ENCODE measurements at places on chromosomes 3 and 15. TPM values are rescaled to one million over a fixed set of nuclear protein-coding genes. Genes with fewer than 3 reads are reported as not detected.

NIT2 gene
- total RNA-seq, result 30.1 TPM

- no peak overlapping the region for H3K4me3 ChIP-seq
- peaks cover 21% of the 10 kb centered on the region for H3K27me3 ChIP-seq
- no peaks in the 10 kb centered on the region for H3K36me3 ChIP-seq
- H3K4me1 ChIP-seq, result peaks cover 2% of the 10 kb centered on the region
- no peak overlapping the region for H3K27ac ChIP-seq
These were observed 127.0 kb upstream of the CCDC54 start for GRCh38 chr3:107250221-107250620.

ADAMTSL3 gene
- total RNA-seq, result not detected

GRCh38 chr3:21447476-21448151 lies 303.4 kb downstream of the ZNF385D start:
- no peak overlapping the region for H3K4me3 ChIP-seq
- H3K27me3 ChIP-seq, result no peaks in the 10 kb centered on the region
- no peak for DNase-seq
- H3K36me3 ChIP-seq, result no peaks in the 10 kb centered on the region

CDHR4 gene
- total RNA-seq, result not detected

- H3K27ac ChIP-seq, result no peak overlapping the region
- H3K4me1 ChIP-seq, result peaks cover 3% of the 10 kb centered on the region
- no peaks in the 10 kb centered on the region for H3K27me3 ChIP-seq
- no peak for DNase-seq
- no peak overlapping the region for H3K4me3 ChIP-seq
These were observed 73.9 kb downstream of the TTBK2 start for GRCh38 chr15:42846647-42847046.

CSNK1G1 gene
- 25.5 TPM for total RNA-seq

DNA sequence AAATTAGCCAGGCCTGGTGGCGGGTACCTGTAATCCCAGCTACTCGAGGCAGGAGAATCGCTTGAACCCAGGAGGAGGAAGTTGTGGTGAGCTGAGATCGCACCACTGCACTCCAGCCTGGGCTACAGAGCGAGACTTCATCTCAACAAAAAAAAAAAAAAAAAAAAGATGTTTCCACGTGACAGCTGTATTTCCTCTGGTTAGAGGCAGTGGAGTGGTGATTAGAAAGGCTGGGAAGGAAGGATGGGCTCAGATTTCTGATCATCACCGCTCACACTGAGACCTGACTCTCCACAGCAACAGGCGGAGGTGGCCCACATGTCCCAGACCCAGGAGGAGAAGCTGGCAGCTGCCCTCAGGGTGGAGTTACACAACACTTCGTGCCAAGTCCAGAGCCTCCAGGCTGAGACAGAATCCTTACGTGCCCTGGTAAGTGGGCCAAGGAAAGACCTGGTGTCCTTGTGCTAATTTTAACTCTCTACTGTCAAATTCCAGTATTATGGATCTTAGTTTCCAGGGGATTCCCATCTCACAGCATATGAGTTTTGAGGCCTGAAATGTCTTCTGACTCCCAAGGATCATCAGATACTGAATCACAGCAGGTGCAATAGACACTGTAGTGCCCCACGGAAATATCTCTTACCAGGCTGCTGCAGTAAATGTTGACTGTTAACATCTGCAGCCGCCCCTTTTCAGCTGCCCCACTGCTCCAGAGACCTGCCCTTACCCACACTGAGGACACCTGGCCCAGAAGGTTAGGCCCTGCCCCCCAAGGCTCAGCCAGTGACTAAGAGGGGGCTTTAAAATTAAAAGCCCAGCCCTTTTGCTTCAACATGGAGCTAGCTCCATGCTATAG lies 66.9 kb downstream of the BFSP2 start:
- no peak overlapping the region for H3K27ac ChIP-seq
- no peak overlapping the region for H3K4me3 ChIP-seq
- H3K4me1 ChIP-seq, result peaks cover 2% of the 10 kb centered on the region
- no peaks in the 10 kb centered on the region for H3K27me3 ChIP-seq
- no peak for DNase-seq

CYP19A1 gene
- total RNA-seq, result 1.1 TPM

LRRC2 gene
- 0.52 TPM for total RNA-seq

DNA sequence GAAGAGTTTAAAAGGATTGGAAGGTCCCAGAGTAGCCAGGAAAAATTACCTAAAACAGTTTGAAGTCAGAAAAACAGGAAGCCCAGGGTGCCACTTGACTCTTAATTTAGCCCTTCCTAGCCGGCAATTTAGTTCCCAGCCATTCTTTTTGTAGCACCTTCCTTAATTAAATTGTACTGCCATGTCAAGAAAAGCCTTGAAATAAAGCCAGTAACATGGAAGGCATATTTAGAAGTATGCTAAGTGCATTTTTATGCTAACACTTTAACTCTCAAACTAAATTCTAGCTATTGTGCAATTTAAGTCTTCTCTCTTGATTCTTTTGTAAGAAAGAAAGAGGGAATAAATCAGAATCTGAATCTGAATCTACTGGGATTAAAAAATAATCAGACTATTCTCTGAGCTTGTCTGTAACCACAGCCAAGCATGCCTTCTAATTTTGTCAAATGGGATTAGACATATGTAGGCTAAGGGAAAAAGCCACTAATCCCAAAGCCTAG lies 43.2 kb downstream of the MAP3K13 start:
- H3K27ac ChIP-seq, result no peak overlapping the region
- no peak overlapping the region for H3K4me3 ChIP-seq

DNA sequence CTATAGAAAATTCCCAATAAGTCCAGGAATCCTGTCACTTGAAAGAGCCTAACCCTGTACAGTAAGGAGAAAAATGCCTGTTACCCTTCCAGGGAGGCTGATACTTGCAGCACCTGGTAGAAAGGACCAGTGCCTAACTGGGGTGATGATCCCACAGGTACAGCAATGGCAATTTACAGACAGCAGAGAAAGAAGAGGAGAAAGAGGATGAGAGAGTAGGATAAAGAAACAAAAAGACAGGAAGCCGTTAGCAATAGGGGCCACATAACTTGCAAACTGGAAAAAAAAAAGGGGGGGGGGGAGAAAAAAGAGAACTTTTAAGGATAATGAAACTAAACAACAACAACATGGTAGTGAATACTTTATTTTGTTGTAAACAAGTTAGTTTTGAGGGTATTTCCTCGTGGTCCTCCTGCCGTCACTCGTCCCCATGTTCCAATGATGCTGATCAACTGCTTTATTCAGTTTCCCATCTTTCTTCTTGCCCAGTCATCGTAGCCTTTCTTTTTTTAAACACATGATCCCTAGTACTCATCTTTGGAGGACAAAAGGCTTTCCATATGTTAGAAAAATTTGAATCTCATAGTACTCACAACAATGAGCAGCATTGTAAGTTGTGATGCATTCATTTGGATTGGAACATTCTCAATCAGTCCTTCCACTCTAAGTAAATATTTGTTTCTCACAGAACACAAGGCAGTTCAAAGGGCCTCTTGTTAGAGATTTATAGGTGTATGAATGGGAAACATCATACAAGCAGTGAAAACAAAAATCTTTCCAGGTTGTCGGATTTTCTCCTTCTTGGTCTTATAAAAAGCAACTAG lies 8.6 kb downstream of the TM4SF1 start:
- no peaks in the 10 kb centered on the region for H3K36me3 ChIP-seq
- peaks cover 28% of the 10 kb centered on the region for H3K27me3 ChIP-seq
- DNase-seq, result no peak
- H3K4me1 ChIP-seq, result no peaks in the 10 kb centered on the region

GRCh38 chr15:39472621-39473297 lies 108.1 kb upstream of the THBS1 start:
- H3K27me3 ChIP-seq, result peaks cover 17% of the 10 kb centered on the region
- no peaks in the 10 kb centered on the region for H3K4me1 ChIP-seq
- no peaks in the 10 kb centered on the region for H3K36me3 ChIP-seq
- DNase-seq, result no peak
- no peak overlapping the region for H3K4me3 ChIP-seq
- no peak overlapping the region for H3K27ac ChIP-seq

ADAMTS7 gene
- total RNA-seq, result not detected

DNA sequence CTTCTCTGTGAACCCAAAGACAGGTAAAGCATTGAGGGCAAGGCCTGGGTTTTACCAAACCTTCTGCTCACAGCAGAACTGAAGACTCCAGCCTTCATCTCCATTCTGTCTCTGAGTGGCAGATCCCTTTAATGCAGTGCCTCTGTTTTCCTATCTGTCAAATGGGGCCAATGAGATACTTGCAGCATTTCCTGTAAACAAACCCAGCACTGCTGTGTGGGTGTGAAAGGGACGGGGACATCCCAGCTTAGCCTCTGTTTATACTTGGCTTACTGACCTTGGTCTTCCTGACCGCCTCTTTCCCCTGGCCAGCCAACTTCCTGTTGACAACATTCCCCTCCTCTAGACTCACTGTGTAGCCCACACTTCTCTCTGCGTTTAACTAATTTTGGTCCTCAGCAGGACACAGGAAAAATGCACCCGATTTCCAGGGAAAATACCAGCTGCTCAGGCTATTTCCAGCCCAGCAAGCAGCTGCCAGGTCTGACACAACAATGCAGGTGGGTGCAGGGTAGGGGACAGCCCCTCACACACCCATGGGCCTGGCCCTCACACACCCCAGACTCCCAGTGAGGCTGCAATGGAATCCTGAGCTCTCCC lies 105.9 kb upstream of the HERC1 start:
- H3K4me3 ChIP-seq, result peak overlapping the region; percentile 43
- H3K36me3 ChIP-seq, result no peaks in the 10 kb centered on the region
- H3K27me3 ChIP-seq, result no peaks in the 10 kb centered on the region
- DNase-seq, result no peak

All from T-helper 17 cell (primary cell).